ENCODE measurements at places on chromosomes 6 and 20.

DNA sequence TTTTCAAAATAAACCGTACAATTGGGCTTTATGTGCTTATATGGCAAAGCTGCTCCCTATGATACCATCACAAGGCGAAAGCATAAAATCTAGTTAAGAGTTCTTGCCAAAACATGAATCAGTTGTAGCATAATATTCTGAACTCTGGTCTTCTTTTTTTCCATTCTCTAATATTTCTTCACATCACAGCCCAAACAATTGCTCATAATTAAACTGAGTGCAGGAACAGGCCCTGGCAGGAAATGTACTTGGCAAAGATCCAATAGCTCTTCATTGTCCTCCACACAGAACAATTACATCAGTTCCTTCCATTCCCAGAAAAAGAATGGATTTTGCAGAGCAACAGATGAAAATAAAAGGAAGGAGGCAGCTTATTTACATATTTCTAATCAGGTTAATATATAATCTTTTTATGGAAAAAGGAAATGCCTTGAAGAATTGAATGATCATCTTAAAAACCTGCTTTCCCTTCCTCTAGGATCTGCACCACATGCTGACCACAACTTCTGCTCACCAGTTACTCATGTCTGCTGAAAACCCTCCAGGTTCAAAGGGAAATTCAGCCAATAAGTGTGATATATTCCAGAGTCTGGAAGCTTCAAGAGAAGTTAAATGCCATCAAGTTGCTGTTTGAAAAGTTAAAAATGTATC is 123.3 kb upstream of the COL21A1 start:
- DNase-seq, result no peak

GRCh38 chr20:52637201-52637600 is 335.0 kb upstream of the TSHZ2 start:
- no peak for DNase-seq

GRCh38 chr20:17441745-17442144 is 89.4 kb downstream of the BFSP1 start:
- DNase-seq, result no peak

DNA sequence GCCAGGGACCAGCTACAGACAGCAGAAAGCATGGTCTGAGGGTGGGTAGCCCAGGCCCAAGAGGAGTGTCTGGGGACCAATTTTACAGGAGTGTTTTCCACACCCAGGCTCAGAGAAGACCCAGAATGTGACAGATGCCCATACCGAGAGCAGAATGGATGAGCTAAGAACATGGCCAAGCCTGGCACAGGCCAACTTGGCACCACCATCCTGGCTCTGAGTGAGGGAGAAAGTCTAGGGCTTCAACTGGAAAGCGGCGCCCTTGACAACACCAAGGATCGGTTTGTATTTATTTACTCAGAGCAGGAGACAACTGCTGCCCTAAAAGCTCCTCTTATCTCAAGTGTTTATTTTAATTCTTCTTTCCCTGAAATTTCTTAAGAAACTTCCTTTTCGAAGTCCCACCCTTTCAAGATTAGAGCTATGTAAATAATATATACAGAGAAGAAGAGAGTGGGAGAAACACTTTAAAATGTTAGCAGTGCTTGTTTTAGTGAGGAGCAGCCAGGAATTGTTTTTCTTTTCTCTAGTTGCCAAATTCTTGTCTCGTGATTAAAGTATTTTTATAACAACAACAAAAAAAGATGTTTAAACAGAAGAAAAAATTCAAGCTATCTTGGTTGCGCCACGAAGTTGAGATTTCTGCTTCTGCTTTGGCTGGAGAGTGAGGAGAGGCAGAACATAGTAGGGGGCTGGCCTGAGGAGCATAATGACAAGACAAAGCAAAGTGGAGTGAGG is 16.2 kb downstream of the TNXB start:
- DNase-seq, result no peak

- DNase-seq, result no peak
Measured at GRCh38 chr20:3532089-3532615, 61.3 kb downstream of the ATRN start.

All from activated gamma-delta T cell (primary cell).